ENCODE measurements at places on chromosomes 7 and 10.
A peak's percentile ranks its signal among the peaks of the same experiment; 100 is the strongest.

GRCh38 chr10:70714245-70714644 lies 41.9 kb downstream of the ADAMTS14 start:
- DNase-seq, result no peak

DNA sequence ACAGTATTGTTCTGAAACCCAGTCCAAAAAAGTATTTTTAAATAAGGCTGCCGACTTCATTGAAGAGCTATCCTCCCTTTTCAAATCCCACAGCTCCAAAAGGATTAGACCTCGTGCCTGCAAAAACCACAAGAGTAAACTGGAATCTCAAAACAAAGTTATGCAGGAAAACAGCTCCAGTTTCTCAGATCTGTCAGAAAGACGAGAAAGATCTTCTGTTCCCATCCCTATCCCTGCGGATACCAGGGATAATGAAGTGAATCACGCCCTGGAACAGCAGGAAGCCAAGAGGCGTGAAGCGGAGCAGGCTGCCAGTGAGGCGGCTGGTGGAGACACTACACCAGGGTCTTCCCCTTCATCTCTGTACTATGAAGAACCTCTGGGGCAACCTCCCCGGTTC lies 12.6 kb downstream of the MYPN start:
- no peak for DNase-seq

DNA sequence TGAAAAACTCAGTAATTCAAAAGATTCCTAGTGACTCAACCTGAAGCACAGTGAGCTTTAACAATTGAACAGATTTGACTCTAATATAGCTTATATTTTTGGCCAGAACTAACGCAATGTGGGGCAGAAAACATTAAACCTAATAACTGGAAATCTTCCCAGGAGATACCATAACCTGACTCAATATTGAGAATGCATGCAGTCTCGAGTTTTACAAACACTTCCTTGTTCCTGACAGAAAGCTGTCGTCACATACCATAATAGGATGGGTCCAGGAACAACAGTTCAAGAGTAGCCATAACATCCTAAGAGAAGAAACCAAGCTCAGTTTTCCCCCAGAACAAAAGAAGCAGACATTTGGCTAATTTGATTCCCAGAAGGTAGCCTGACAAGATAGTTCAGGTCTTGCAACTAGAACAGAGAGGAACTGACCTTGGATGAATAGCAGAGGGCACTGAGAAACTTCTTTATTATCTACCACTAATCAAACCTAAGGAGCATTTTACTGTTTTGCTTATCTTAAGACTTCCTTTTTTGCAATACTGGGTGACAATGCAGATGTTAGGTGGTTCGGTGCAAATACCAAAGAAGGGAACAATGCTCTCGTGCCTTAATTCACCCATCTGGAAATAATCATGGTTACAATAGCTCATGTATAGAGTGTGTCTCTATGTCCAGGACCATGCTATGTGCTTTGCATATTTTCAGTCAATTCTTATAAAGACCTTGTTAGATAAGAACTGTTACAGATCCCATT lies 38.6 kb upstream of the ACSL5 start:
- no peak for DNase-seq

DNA sequence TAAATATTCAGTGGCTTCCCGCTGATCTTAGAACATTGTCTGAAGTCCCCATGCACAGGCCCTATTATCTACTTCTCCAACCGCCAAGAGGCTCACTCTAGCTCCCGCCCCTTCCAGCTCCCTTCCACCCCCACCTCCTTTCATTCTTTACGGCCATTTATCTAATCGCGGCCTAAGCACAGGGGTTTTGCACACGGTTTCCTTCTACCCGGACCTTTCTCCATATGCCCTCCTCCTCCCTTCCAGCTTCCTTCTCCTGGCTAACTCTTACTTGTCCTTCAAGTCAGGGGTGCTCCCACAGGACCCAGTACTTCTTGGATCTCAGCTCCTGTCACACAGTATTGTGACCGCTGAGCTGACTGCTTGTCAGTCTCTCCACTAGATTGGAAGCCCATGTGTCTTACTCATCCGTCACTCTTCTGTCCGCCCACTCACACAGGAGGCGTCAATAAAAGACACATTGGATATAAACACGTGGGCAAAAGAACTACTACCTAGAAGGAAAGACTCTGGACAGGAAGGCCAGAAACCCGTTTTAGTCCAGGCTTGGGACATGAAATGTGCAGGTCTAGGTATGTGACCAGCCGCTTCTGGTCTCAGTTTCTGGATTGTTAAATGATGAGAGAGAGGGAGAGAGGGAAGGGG lies 20.2 kb upstream of the HPS1 start:
- no peak for DNase-seq

GRCh38 chr7:130667593-130668257 lies 823 bp downstream of the COPG2 start:
- no peak for DNase-seq

GRCh38 chr7:33873518-33873917 lies 31.8 kb upstream of the BMPER start:
- no peak for DNase-seq

DNA sequence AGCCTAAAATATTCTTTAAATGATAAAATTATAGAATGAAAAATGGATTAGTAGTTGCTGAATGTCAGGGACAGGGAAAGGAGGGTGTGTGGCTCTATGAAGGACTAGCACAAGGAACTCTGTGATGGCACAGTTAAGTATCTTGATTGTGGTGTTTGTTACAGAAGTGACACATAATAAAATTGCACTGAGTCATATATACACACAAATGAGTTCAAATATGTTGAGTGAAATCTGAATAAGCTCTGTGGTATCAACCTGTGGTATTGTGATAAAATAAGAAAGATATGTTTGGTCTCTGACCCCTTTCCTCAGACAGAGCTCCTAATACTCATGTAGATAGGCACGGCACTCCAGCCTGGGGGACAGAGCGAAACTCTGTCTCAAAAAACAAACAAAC lies 181.5 kb upstream of the TRIM24 start:
- peak; percentile 2 for DNase-seq

DNA sequence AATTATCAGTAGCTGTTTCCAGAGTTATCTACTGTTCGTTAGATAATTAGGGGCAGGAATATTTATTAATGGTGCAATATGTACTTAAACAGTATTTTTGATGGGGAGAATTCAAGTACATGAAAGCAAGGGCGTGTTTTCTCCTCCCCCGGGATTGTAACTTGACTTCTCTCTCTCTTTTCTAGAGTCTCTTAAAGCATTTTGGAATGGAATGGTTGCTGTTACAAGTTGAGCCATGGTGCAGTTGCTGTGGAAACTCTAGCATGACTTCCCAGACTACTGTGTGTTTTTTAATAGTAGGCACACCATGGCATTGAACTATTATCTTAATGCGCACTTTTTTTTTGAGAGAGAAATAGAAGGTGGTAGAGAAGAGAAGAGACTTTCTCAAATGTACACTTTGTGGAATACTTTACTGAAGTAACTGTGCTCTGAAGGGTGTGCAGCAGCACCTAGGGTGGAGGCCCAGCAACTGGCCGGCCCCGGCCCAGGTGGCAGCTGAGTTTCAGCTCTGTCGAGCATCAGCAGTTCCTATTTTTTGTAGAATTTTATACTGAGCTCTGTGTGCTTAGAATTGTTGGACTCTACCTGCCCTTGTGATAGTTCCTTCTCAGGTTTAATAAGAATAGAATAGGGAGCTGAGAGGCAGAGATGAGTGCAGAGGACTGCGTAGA lies 64.4 kb downstream of the CCNY start:
- DNase-seq, result no peak

DNA sequence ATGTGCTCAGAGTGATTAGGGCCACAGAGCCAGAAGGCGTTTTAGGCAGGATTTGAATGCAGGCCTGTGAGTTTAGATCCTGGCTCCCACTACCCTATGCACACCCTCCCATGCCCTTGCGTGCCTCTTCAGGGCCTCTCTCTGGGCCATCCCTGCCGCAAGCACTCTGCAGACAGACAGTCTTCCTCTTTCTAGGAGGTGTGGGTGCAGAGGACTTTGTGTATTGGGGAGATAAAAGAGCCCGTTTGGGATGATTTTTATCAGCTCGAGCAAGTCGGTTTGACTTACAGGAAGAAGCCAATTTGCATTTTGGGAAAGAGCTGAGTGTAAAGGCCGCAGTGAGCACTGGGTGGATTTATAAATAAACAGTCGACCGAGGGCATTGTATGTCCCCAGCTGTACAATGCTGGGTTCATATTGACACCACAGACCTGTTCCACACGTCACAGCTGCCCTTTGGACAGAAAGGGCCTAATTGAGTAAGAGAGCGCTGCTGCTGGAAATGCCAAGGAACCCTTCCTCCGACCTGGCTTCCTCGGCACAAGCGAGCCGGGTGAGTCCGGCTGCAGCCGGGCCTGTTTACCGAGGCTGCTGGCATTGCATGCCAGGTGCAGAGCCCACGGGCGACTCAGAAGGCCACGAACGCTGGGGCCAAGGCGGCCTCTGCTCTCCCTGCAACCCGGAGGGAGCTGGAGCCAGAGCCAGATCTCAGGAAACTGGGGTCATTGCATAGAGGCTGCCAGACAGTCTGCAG lies 25.1 kb downstream of the ZMIZ1 start:
- no peak for DNase-seq

DNA sequence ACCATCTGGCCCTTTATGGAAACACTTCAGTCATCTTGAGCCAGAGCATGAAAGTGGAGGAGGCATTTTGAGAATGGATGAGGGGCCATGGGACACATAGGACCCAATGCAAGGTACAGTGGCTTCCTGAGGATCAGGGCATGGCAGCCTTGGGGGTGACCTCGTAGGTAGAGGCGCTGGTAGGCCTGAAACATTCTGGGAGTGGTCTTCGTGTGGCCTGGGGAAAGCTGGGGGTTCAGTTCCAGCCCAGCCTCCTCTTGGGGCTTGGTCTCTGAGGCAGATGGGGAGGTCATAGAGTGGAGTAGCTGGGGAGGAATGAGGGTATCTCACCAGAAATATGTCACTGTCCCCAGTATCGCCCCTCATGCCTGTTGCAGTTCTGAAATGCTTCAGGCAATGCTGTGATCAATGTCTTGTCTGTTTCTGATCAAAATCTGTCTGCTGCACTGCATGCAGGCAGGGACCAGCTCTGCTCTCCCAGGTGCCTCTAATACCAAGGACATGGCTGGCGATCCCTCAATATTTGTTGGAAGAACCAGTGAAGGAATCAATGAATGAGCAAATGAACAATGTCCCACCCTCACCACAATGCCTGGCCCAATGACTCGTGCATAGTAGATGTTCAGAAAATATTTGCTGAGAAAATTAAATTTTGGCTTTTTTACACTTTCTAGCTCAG lies 90.9 kb downstream of the CHST15 start:
- no peak for DNase-seq

GRCh38 chr10:114681542-114681941 lies 23.5 kb upstream of the ABLIM1 start:
- DNase-seq, result no peak

GRCh38 chr10:6657196-6657595 lies 77.1 kb upstream of the PRKCQ start:
- no peak for DNase-seq

DNA sequence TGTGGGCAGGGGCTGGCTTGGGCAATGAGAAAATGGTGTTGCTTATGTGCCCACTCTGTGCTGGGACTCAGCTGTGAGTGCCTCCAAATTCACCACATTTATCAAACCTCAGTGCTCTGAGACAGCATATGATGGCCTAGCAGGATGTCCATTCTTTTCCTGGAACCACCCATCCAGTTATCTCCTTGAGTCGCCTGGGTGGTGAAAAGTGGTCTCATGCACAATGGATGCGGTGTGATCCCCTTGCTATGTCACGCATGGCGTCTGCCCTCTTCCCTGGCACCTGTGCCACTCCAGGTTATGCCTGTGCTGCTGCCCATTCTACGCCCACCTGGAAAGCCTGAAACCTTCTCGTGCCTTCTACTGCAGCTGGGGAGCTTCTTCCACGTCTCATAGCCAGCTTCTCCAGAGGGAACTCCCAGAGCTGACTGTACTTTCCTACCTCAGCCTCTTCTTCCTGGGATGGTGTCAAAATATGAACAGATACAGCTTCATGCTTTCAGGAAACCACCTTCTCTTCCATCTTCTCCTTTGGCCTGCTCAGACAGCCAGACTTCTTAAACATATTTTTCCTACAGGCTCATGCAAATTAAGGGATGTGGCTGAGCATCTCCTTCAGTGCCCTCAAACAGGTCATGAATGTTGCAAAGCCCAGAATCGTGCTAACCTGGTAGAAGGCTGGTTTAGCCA lies 147.3 kb downstream of the PFKFB3 start:
- DNase-seq, result no peak

DNA sequence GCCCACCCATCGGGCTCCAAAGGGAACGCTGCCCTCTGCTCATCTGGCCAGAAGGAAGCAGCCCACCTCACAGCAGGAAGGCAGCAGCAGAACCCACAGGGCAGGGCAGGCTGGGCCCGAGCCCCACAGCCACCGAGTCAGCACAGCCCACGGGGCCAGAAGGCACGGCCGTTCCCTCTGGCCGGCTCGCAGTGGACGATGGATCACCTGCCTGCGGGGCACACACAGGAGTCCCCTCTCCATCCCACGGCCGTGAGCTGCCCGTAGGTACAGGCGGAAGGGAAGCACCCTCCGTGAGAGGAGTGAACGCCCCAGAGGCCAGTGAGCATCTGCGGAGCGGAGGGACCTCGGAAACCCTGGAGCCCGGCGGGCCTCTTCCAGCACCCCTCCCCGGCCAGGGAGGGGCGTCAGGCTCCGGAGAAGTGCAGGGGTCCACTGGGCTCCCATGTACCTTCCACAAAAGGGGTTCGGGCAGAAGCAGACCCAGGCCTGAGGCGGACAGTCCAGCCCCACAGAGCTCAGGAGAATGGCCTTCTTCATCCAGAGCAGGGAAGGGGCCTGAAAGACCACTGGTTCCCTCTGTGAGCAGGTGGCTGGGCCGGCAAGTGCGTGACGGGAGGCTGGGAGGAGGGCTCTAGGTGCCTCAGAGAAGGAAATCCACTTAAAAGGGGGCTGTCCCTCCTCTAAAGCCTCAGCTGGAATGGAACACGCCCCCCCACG lies 11.7 kb downstream of the NUDT1 start:
- DNase-seq, result no peak

Data from activated CD4-positive, alpha-beta T cell treated with anti-CD3 and anti-CD28 coated beads, Interleukin-2, amount 50 U/mL, for 16 hours (primary cell).